ENCODE measurements at places on chromosomes 16 and 17.

DNA sequence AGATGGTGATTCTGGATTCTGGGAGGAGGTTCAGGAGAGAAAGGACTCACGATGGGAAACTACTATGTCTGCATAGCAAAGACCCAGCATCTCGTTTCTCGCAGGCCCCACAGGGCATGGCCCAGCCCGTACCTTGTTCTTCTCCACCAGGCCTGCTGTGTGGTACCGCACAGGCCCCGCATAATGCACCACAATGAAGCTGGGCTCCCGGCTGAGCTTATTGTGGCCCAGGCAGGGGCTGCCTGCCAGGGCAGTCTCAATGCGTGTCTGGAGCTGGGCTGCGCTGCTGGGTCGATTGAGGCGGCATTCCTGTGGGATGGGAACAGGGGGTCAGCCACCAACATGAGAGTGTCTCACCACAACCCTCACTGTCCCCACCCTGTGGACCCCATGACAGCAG is 20.4 kb downstream of the ZNHIT3 start:
- no peak for DNase-seq

- no peak for DNase-seq
Measured at GRCh38 chr17:51590071-51590656, 329.8 kb downstream of the UTP18 start.

DNA sequence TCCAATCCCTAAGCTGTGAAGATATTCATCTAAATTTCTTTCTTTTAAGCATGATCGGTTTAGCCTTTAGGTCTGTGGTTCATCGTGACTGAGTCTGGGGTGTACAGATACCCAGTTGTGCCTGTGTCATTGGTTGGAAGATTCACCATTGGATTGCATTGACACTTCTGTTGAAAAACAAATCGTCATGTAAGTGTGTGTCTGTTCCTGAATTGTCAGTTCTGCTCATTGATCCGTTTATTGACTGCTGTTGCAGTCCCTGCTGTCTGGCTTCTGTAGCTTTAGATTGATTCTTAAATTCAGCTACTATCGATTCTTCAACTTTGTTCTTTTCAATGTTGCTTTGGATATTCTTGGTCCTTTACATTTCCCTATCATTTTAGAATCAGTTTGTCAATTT is 21.0 kb upstream of the ZNF469 start:
- DNase-seq = no peak

GRCh38 chr16:21628772-21629171 is 23.6 kb downstream of the IGSF6 start:
- no peak for DNase-seq

DNA sequence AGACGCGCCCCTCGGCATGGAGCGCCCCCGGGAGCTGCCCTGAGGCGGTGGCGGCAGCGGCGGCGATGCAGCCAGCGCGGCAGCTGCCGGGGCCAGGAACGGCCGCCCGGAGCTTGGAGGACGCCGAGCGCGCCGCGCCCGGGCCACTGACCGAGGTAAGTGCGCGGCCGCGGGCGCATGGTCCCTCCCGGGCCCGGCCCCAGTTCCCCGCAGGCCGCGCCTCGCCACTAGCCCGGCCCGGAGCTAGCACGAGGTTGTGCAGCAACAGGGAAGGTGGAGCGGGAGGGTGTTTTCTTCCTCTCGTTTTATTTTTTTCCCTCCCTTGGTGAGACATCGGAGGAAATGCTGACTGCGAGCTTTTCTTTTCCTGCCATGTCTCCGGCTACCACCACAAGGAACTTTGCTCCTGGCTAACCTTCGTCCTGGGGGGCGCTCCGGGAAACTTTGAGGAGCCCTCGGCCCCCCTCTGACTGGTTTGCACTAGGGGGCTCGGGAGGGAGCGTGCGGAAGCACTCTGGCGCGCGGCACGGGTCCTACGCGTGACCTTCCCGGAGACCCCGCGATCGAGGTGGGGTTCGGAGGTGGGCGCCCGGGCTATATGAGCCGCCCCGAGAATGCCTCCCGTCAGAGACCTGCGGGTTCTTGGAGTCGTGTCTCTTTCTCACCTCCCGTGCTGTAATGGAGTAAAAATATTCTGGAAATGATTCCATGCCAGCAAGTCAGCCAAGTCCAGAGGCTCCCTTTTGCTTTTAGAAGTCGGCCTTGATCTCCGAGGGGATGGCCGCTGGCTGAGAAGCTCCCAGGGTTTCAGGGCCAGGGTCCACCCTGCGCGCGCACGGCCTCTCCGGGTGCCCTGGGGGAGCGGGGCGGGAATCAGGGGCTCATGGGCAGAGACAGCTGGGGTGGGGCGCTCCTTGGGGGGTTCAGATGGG is 868 bp downstream of the KCNJ12 start:
- no peak for DNase-seq

DNA sequence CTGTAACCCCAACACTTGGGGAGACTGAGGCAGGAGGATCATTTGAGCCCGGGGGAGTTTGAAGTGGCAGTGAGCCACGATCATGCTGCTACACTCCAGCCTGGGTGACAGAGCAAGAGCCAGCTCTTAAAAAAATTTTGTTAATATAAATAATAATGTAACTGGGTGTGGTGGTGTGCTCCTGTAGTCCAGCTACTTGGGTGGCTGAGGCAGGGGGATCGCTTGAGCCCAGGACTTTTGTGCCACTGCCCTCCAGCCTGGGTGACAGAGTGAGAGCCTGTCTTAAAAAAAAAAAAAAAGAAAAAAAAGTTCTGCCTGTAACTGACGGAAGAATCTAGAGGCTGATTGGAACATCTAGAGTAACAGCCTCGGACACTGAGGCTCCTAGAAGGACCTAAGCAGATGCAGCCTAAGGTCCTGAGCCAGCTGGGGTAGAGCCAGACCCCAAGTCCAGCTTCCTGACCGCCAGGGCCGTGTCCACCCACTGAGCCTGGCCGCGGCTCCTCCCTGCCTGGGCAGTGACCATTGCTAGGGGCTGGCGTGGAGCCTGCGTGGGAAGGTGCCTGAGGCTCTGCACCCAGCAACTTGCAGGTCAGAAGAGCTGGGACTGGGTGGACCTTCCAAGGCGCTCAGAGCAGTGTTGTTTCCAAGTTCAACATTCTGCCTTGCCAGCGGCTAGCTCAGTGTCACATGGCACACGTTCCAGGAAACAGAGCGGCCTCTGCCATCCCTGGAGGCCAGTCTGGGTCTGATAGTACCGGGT is 209.4 kb upstream of the CIBAR2 start:
- no peak for DNase-seq

GRCh38 chr17:38674014-38674748 is 576 bp downstream of the EPOP start:
- DNase-seq = no peak

- no peak for DNase-seq
Measured at GRCh38 chr17:29390851-29391631, 878 bp downstream of the TAOK1 start.

GRCh38 chr16:89498839-89499238 is 8.5 kb upstream of the ANKRD11 start:
- DNase-seq = no peak

DNA sequence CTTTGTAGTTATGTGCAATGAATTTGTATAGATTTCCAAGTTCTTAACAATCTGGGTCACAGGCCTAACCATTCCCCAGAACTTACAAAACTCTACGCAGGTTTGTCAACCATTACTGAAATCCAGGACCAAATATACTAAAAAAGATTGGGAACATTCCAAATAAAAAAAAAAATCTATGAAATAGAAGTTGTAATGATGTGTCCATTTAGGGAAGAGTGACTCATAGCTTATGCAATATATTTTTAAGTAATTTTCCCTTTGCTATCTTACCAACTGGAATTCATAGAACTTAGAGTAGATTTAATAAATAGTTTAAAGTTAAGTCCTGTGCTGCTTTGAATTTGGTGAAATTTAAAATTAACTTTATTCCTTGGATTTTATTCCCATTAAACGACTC is 393.2 kb downstream of the PMP22 start:
- no peak for DNase-seq

DNA sequence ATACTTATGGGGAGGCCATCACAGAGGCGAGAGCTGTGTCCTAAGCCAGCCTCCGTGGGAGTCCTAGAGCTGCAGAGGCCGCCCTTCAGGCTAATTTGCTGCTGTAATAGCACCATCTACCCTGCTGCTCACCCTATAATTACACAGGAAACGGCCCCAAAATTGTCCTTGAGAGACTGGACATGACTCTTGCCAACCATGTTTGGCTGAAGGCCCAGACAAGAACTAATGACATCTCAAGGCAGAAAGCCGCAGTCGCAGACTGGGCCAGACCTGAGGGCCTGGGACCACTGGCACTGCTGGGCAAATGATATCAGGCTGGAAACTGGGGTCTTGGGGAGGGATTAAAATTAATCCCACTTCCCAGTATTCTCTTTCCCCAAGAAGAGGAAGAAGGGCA is 24.1 kb downstream of the PSMD7 start:
- no peak for DNase-seq

DNA sequence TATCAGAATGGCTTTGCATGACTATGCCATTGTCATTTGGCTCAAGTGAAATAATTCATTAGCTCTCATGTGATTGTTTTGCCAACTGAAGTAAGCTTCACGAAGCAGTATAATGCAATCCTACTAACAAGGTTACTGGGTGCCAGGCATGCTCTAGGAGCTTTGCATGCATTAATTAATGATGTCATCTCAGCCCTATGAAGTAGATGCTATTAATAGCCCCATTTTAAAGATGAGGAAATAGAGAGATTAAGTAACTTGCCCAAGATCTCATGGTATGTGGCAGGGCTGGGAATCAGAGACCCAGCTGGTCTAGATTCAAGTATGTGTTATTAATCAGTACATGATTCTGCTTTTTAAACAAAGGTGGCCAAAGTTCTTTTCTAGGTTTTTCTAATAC is 14.1 kb downstream of the KRT39 start:
- no peak for DNase-seq

- no peak for DNase-seq
Measured at GRCh38 chr16:78794581-78795250, 695.3 kb downstream of the WWOX start.

DNA sequence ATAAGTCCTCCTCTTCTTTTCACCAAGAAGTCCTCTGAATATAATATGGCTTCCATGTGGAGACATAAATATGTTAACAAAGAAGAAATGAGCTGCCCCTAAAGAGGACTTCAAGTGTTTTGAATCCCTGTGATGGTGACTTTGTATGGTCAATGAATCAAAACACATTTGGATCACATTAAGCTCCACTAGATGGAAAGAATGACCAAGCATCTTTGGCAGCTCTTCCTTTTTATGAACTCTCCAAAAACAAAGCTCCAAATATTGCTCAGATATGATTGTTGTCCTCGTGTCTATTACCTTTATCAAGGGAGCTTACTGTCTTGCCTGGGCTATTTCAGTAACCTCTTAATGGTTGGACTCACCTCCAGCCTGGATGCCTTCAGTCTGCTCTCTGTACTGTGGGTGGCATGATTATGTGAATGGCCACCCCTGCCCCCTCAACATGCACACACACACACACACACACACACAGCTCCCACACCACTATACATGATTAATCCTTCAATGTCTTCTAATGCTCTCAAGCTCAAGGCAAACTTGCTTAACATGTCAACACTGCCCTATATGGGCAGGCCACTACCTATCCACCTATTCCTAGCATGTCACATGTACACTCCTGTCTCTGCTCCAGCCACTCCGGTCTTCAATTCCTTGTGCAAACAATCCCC is 346.6 kb upstream of the SALL1 start:
- DNase-seq = no peak

GRCh38 chr16:4328782-4329775 is 13.2 kb downstream of the GLIS2 start:
- DNase-seq = no peak

- no peak for DNase-seq
Measured at GRCh38 chr17:66571745-66572144, 263.2 kb upstream of the CACNG5 start.

DNA sequence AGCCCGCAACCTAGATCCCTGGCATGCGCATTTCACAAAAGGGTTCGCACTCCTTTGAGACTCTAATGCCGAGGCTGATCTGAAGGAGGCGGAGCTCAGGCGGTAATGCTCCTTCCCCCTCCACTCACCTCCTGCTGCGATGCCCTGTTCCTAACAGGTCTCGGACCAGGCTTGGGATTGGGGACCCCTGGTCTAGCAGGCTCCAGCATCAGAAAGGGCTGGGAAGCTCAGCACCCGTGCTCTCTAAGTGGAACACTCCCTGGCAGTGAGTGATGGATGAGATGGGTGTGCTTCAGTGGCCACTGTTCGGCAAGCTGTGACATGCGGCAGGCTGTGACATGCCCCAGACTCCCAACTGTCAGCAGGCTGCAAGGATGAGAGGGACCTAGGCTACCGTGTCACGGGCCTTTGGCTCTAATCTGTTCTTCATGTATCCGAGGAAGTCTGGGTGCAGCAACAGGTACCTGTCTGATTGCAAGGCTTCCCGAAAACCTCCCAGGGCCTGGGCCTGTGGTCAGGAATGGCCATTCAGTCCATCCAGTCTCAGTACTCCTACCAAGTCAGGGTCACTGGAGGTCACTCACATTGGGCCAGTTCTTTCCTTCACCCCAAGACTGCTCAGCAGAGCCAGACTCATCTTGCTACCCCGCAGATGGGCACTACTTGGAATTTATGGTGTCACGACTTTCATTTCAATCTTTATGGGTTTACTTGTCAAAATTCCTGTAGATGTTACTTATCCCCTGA is 1.3 kb upstream of the ST6GALNAC2 start:
- DNase-seq = no peak

DNA sequence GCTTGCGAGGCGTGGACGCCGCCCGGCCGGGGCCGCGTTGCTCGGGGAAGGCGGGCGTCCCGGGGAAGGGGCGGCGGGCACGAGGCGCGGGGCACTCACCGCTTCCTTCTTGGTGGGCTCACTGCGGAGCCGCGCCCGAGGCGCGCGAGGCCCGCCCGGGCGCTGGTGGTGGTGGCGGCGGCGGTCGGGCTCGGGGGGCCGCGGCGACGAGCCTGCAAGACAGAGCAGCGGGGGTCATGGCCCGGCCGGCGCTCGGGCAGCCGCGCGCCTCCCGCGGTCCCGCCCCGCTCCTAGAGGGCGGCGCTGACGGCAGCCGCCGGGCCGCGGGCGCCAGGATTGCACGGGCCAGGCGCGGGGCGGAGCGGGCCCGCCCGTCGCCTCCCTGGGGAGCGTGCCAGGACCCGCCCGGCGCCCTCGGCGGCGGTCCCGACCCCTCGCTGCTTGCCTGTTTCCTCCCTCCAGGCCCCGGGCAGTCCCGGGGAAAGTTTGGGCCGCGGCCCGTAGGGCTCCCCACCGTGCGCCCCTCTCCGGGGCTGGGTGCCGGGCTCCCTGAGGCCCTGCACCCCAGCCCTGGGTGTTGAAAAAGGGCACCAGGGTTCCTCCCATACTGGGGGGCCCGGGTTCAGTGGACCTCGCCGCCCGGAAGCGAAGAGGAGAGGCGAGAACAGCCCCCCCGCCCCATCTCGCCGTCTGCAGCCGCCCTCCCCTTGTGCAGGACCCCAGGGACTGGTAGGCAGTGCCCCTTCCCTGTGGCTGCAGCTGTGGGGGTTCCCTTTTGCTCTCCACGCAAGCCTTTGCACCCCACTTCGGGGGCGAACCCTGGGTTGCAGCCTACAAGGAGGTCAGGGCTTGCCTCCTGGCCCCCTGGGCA is at the start of gene C16orf74:
TSS of gene C16orf74 (minus strand) at position 270 of the 871 bp plus-strand sequence. CDS start 15,879 bp downstream, outside the sequence.
- DNase-seq = no peak
